ENCODE measurements at places on chromosomes 12 and 14.
A peak's percentile ranks its signal among the peaks of the same experiment; 100 is the strongest.

GRCh38 chr12:107764626-107765025 is 3.7 kb upstream of the PRDM4 start:
- DNase-seq = no peak

GRCh38 chr12:116343331-116343884 is 65.9 kb upstream of the MED13L start:
- no peak for DNase-seq

DNA sequence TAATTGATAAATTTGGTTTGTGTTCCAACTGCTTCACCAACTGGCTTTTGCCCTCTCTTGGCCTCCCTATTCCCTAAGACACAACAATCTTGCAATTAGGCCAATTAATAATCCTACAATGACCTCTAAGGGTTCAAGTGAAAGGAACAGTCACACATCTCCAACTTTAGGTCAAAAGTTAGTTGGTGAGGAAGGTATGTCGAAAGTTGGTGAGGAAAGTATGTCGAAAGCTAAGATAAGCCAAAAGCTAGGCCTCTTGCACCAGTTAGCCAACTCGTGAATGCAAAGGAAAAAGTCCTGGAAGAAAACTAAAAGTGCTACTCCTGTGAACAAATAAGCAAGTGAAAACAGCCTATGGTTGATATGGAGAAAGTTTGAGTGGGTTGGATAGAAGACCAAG is 32.6 kb downstream of the EGLN3 start:
- no peak for DNase-seq

GRCh38 chr12:111160350-111161241 is 208.3 kb downstream of the PHETA1 start:
- no peak for DNase-seq

GRCh38 chr14:23364164-23365035 is 572 bp downstream of the EFS start:
- DNase-seq = no peak

DNA sequence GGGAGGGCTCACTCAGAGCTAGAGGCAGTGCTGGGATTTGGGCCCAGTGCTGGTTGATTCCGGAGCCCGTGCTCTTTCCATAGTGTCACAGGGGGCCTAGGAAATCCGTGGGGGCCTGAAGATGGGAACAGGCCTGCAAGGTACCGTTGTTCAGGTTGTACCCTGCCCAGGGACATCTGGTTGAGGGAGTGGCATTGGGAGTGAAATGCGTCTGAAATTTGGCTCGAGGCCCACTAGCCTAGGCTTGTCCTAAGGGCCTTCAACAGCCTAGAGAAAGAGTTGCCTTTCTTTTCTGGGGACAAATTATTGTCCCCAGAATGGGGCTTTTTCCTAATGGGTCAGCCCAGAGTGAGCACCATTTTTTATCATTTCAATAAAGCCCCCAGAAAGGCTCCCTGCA is 26.4 kb upstream of the FAM222A start:
- DNase-seq = no peak

DNA sequence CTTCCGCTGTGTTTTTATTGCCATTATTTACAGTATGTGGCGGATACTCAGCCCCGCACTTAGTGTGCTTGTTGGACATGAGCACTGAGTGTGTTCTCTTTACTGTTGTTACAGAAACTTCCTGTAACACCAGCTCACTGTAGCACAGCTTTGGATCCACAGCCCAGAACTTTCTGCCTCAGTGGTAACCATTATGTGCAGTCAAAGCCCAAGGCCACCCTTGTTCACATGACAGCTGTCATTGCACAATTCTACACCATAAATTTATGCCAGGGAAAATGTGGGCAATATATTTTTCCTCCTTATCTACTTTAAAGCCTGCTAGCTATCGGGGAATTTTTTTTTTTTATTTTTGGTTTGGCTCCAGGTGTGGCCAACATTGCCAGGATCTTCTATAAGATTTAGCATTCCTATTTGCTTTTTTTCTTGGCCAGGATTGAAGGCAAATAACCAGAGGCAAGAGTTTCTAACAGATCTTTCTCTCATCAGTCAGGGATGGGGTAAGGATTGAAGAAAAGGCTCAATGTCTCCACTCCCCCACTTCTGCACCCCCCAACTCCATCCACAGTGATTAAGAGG is 176.0 kb upstream of the PELI2 start:
- no peak for DNase-seq

DNA sequence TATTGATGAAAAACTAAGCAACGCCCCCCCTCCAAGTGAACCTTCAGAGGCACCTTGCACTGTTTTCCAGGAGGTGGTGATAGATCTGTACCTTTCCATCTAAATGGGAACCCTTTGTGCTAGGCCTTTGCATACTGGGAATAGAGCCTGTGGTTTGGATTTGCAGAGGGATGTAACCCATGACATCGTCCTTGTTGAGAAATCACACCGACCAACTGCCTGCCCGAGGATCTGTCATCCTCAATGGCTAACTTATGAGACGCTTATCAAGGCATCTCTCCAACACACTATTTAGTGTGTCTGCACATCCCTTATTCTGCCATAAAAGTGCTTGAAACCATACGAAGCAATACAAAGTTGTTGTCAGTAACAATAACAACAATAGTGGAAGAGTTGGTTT is 22.9 kb downstream of the NTN4 start:
- no peak for DNase-seq

DNA sequence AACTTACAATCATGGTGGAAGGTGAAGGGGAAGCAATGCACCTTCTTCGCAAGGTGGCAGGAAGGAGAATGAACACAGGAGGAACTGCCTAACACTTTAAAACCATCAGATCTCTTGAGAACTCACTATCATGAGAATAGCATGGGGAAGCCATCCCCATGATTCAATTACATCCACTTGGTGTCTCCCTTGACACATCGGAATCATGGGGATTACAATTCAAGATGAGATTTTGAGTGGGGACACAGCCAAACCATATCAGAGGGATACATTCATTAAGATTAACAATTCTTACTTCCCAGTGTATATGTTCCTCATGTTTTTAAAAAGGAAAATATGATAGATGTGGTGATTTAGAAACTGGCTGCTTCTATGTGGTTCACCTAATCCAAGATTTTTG is 117.9 kb downstream of the PDE3A start:
- no peak for DNase-seq

DNA sequence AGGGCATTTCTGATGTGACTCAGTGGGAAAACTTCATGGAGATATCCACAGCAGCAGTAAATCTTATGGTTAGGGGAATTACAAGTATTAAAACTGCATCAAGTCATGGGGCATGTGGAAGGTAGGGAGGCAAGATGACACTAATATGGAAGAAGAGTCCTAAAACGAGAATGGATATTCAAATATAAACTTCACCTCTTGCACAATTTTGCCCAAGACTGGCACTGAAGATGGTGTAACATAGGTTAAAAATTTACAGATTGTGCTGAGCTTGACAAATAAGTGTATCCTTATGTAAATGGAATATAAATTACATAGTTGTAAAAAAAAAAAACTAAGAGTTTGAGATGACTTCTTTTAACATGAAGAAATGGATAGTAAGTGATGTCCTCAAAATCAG is 12.8 kb downstream of the ETFRF1 start:
- no peak for DNase-seq

DNA sequence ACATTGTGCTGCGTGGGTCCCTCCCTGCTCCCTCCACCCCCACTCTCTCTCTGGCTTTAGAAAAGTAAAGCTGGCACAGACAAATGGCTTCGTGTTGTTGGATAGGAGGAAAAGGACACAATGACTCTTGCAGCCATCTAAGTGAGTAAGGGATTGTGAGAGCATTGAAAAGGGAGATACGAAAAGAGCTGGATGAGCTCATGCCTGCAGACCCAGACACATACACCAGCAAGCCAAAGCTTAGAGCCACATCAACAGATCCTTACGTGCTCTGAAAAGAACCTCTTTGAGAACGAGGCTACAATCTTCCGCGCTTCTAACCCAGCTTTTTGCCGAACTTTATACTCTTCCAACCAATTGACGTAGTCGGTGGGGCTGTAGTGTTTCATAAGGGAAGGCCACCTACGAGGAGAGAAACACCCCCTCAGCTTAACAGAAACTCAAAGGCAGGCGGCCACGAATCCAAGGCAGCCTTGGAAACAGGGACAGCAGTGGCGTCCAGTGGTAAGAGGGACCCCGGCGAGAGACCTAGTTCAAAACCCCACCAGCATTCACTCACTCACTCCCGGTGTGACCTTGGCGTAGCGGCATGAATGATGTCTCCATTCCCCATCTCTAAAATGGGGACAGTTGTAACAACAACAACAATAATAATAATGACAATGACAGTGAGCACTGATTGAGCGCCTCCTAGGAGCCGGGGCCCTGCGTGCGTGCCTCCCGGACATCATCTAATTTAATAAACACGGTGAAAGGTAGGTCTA is 1.1 kb downstream of the FBXO21 start:
- DNase-seq = no peak

GRCh38 chr14:102998393-102998792 is 59.0 kb downstream of the CDC42BPB start:
- DNase-seq = no peak

- no peak for DNase-seq
These were observed 16.5 kb downstream of the OR6J1 start for GRCh38 chr14:22627506-22628263.

DNA sequence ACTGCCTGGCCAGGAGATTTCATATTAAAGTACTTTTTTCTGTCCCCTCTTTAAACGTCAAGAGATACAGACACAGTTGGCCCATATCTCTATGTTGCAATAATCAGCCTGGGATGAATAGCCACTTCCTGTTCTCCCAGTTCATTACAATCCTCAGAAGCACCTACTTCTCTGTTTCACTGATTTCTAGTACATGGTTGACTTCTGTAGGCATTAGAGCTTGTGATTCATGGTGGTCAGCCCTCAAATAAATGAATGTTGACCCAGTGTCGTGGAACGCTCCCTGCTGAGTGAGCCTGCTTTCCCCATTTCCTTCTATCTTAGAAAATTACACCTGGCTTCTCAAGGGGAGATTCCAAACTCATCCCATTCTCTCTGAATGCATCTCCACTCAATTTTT is 416.7 kb downstream of the PDZRN4 start:
- DNase-seq = no peak

DNA sequence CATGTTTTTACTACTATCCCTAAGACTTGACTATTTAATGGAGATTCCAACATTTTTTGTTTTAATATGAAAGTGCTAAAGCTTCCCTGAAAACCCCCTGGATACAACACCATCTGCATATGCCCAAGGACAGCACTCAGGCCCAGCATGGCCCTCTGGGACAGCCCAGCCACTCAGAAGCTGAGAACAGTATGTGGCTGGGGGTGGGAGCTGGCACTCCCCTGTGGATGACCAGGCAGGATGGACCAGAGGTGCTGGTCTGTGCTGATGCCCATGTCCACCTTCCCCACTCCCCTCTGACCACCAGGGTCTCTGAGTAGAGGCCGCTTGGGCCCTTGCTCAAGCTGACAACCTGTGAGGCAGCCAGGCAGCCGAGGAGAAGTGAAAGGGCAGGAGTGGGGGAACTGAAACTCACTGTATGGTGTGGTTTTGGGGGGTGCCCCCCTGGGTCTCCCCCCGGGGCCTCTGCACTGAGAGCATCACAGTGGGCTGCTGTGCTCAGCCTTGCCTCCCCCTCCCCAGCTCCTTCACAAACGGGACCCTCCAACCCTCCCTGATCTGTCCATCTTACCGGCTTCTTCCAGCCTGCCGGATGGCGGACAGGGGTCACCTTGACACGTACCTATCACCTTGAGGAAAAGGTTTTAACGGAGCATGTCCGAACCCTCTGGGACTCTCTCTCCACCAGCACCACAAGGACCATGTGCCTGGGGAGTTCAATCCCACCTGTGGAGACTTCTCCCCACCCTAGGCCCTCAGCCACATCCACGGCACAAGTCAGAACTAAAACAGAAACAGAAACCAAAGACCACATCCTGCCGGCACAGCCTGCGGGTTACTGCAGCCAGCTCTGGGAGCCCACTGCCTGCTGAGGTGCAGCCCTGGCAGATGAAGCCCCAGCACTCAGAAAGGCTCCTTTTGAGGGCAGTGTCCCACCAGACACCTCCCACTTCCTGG is at the start of gene TMEM229B:
TMEM229B (minus strand) TSS at position 785 of the 957 bp plus-strand sequence. CDS start 14,798 bp downstream, outside the sequence.
- peak; percentile 21 for DNase-seq

DNA sequence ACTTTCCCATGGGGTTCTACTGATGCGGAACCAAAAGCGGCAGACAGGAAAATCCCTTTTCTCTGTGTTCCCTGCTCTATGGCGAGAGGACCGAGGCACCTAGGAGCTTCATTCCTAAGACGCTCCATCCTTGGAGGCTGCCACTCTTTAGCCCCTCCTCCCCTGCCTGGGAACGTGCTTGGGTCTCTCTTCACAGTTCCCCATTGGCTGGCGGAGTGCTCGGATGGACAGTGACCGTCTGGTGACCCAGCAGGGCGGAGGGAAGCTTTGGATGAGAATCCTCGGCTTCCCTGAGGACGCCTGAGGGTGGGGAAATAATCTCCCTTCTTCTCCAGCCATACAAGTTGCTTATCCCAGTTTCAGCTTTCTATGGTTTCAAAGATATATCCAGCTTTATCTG is 37.3 kb downstream of the KCNA5 start:
- no peak for DNase-seq

DNA sequence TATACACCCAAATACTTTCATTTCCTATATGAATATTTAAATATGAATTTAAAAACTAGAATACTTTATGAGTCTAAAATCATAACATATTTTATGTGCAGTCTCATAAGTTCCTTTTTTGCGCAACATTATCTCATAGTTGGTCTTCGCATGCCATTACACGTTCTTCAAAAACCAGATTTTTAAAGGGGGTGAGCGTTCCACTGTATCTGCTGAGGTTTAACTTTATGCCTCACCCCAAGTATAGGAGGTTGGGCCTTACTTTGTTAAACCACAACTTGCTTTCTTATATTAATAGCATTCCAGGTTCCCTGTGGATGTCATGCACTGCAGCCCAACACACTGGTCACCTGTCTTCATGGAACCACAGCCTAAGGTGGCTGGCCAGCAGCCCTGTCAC is 118.6 kb downstream of the APAF1 start:
- no peak for DNase-seq

GRCh38 chr14:104433401-104434213 is 146.0 kb upstream of the C14orf180 start:
- no peak for DNase-seq

- no peak for DNase-seq
These were observed 7.7 kb downstream of the SETD3 start for GRCh38 chr14:99472937-99473336.

GRCh38 chr14:85622106-85622505 is 92.2 kb downstream of the FLRT2 start:
- no peak for DNase-seq

- DNase-seq = no peak
These were observed 11.6 kb downstream of the RFX4 start for GRCh38 chr12:106594447-106594846.

Data from stimulated activated CD4-positive, alpha-beta T cell treated with anti-CD3 and anti-CD28 coated beads, Interleukin-1b, Interleukin-23, amount 100 ng/mL, for 1 hour (primary cell).